Activated T-helper 2 cell treated with anti-CD3 and anti-CD28 coated beads, Interferon-gamma antibody, Interleukin-2, Interleukin-4, amounts not matched to agents 10 μg/mL and 5 μg/mL and 100 μg/mL, durations not matched to agents 14 hours and 24 hours and 36 hours (primary cell): ENCODE measurements at places on chromosomes 2 and 18.

- no peak for DNase-seq
These were observed 12.1 kb upstream of the CYBRD1 start for GRCh38 chr2:171509945-171510731.

- DNase-seq, result no peak
These were observed 60.7 kb downstream of the ASXL2 start for GRCh38 chr2:25817630-25818029.

DNA sequence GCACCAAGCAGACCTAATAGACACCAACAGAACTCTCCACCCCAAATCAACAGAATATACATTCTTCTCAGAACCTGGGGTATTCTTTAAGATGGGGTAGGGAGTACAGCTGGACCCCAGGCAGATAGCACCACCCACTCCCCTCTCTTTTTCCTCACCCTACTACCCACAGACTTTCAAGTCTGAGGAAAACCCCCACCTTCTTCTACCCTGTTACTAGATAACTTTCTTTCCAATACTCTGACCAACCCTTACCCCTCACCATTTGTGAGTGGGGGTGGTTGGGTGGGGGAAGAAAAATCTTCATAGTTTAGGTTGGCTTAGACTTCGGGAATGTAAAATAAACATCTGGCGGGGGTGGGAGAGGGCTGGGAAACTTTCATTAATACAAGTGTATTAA is 20.3 kb upstream of the ZBTB14 start:
- DNase-seq, result no peak

GRCh38 chr2:218570850-218571249 is 2.2 kb downstream of the CNOT9 start:
- DNase-seq, result no peak

- no peak for DNase-seq
These were observed 96.4 kb downstream of the CYRIA start for GRCh38 chr2:16568998-16569784.

DNA sequence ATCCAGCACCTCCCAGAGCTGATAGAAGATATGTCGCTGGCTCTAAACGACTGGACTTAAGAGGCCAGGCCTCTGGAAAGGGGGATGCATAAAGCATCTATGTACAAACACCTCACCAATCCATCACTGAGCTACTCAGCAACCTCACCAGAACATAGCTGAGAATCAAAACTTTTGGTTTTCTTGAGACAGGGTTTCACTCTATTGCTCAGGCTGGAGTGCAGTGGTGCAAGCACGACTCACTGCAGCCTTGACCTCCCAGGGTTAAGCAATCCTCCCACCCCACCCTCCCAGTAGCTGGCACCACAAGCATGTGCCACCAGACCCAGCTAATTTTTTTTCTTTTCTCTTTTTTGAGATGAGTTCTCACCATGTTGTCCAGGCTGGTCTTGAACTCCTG is 62.9 kb upstream of the MSH6 start:
- no peak for DNase-seq

DNA sequence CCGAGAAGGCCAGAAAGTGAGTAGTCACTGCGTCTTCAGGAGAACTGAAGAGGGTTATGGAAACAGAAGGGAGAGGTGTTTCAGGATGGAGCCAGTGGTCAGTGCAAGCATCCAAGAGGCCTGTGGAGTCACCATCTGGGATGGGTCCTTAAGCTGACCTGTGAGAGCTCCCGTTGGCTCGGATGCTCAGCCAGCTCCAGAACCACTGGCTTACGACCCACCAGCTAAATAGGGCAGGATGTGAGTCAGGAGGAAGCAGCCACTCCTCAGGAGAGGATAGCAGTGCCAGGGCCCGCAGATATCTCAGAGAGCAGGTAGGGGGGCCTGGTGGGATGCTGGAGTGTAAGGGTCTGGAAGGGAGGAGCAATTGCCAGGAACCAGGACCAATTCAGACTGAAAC is 63.1 kb upstream of the B3GNT7 start:
- DNase-seq, result no peak

DNA sequence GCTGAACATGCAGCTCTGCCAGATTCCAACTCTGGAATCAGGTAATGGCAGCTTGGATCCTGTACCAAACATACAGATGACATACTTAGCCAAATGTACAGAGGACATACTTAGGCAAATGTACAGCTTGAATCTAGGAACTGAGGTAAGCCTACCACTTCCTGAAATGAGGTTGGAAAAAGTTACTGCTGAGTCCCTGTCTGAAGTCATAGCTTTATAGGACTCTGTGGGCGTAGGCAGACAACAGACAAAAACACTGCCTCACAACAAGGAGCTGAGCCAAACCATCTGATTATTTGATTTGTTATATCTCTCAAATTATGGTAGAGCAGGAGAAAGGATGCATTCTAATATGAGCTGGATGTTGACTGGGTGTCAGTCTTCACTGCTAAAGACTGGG is 290.2 kb upstream of the TCF4 start:
- no peak for DNase-seq

DNA sequence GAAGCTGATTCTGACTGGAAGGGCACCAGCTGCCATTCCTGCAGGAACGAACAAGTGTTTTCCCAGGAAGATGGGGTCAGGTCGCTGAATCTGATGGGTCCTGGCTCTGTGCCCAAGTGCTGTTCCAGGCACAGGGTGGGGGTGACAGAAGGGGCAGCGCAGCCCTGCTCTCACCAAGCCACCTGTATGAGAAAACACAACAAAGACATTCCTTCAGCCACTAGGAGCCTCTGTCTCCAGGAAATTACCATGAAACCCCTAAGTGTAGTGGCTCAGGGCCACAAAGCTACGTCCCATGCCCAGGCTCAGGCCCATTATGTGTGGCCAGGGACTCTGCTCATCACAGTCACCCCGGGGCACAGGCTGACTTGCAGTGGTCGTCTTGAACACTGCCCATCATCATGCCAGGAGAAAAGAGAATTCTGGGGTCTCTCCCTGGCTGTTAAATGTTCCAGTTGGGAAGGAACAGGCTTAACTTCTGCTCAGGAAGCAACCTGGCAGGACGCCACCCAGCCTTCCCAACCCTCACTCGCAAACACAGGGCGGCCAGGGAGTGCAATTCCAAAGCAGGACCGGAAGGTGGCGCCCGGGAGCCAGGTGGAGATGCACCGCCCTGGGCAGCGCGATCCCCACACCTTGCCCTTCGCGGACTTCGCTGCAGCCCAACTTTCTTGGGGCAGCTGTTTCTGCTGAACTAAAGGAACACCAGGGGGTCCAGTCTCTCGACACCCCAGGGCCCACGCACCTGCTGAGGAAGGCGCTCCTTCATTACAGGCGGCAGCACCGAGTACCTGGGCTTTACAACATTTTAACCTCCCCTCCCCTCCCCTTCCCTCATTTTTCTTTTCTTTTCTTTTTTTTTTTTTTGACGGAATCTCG is 11.0 kb upstream of the SFTPB start:
- peak; percentile 69 for DNase-seq

DNA sequence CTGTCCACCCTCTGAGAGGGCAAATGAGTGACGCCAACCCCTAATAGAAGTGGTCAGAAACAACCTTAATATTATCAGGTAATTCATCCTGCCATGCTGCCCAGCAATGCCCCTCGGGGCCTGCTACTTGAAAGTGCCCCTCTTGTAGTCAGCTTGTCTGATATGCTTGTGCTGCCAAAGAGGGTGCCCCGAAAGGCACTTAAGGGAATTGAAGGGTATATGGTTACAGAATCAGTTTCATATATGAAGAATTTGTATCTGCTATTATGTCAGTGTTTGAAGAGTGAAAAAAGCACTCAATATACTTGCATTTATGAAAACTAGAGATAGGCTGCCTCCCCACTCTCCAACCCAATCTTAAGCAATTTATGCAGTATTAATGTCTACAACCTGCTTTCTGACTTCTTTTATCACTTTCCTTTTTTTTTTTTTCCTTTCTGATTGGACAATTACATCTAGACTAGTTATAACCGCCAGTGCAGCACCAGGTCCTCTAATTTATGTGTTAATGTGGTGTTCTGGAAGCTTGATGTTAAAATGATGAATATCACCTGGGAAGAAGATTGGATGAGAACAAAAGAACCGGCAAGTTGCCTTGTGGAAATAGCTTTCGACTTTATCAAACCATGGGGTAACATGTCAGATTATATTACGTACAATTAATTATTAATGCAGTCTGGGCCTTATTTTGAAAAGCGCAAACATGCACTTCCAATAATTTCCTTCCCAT is 646.9 kb upstream of the ACVR2A start:
- no peak for DNase-seq

- DNase-seq, result no peak
These were observed 1.8 kb downstream of the DPP4 start for GRCh38 chr2:162072181-162072702.

DNA sequence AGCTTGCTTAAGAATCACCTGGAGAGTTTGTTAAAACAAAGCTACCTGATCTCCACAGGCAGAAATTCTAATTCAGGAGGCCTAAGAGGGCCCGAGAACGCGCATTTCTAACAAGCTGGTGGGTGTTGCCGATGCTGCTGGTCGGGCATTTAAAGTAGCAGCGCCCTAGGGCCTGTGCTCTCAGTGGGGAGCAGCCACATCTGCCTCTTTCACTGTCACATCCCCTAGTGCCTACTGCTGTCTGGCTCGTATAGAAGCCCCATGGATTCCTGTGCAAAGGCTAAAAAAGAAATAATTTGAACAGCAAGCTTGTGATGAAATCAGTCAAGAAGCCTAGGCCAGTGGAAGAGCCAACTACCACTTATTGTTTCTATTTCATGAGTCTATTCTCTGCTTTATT is 126.7 kb upstream of the SMIM21 start:
- DNase-seq, result no peak

DNA sequence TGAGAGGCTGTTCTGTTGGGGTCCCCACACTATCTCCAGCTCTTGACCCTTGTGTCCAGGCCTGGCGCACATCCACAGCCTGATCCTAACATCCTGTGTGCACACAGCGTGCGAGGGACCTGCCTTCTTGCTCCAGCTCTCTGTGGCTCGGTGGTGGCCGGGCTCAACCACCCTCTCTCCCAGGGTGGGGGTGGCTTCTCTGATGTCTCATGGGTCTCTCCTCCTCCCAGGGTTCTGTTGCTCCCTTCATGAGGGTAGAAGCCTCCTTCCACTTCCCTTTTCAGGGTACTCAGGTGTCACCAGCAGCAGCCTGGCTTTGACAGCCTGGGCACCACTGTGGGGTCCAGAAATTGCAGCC is 196.9 kb upstream of the RAB6C start:
- DNase-seq, result no peak

GRCh38 chr2:25341011-25341727 is 556 bp downstream of the DNMT3A start:
- DNase-seq, result no peak

DNA sequence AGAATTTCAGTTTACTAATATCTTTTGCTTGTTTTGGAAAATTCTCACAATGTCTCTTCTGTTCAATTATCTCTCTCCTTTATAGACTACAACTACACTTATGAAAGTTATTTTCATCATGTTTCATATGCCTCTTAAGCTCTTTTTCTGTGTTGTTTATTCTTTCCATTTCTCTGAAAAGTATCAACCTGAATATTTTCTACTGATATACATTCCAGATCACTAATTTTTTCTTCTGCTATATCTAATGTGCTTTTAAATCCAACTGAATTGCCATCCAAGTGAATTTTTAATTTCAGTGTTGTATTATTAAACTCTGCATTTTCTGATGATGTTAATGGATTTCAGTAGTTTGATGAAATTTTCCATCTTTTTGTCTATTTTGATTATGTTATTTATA is 301.3 kb downstream of the HRH4 start:
- DNase-seq, result no peak

DNA sequence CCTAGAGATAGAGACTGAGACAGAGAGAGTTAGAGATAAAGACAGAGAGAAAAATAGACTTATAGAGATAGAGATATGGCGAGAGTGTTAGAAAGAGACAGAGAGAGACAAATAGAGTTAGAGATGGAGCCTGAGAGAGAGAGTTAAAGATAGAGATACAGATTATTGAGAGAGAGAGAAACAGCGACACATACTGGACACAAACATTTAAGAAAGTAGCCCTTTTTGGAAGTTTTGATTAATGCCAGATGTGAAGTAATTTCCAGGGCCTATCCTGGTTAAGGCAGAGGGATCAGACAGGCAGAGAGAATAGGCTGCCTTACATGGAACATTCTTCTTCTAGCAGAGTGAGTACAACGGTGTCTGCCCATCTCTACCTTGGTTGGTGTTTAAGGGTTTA is 311.6 kb upstream of the CDH7 start:
- no peak for DNase-seq

GRCh38 chr2:38155015-38155414 is 79.1 kb upstream of the CYP1B1 start:
- no peak for DNase-seq
